NCI-H748 treated with DMSO at 0.1 percent for 48 hours (cell line): ENCODE measurements at places on chromosomes 2 and 18.

- DNase-seq, result no peak
Measured at GRCh38 chr2:45889620-45890370, 238.3 kb downstream of the PRKCE start.

DNA sequence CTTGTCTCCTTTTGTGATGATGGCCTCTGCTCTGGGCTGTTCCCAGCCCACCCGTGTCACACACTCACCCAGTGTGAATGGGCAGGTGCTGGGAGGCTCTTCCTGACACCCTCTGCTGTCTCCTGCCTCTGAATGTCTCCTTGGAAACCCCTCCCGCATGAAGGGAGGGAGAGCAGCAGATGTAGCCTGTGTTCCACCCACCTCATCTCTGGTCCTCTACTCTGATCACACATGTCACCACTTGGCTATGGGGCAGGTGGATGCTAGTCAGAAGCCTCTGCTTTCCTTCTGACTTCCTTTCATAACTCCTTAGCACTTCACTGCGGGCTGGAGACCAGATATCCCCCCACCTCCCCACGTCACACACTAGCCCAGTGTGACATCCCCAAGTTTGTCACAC lies 23.9 kb downstream of the EFR3B start:
- no peak for DNase-seq

- DNase-seq, result no peak
Measured at GRCh38 chr2:126145752-126146151, 510.2 kb upstream of the GYPC start.

- no peak for DNase-seq
Measured at GRCh38 chr18:5066380-5066977, 130.6 kb downstream of the AKAIN1 start.

DNA sequence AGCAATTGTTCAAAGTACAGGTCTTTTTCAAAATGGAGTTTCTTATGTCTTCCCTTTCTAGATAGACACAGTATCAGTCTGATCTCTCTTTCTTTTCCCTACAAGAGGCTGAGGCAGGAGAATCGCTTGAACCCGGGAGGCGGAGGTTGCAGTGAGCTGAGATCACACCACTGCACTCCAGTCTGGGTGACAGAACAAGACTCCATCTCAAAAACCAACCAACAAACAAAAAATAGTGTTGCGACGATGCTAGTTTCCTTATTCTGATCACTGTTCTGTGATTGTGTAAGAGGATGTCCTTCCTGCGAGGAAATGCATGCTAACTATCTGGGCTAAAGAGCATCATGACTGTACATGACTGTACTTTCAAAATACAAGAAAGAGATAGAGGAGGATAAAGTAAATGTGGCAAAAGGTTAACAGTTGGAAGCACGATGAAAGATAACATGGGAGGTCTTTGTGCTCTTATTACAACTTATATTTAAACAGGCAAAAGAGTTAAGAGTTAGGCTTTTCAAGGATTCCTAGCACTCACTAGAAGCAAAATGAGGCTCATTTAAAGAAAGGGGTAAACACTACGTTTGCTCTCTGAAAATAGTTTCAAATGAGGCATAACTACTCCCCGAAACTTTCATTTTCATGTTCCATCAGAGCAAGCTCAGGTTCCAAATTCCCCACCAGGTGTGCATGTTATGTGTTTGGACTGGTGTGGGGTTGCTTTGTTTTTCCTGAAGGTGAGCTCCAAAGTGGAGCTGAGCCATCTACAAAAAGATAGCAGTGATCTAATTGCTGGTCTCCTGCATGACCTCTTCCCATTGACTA lies 23.8 kb downstream of the SOWAHC start:
- DNase-seq, result no peak

GRCh38 chr2:44562737-44563136 lies 201.0 kb downstream of the CAMKMT start:
- no peak for DNase-seq

GRCh38 chr2:226660526-226660925 lies 139.1 kb downstream of the IRS1 start:
- no peak for DNase-seq

DNA sequence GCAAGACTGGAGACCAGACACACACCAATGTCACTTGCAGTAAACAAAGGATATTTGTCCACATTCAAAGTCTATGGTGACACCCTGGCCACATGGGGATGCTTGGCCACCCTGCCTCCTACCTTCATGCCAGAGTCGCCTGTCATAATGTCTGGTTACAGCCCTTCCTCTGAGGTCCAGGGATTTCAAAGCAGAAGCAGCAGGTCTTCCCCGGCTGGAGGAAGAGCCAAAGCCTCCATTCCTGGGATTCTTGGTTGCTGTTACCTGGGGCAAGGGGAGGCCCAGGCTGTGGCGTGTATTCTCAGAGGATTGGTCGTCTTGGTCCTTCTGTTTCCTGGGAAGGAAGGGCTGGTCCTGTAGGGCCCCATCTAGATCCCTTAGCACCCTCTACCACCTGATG lies 2.3 kb upstream of the ALPP start:
- DNase-seq, result no peak

DNA sequence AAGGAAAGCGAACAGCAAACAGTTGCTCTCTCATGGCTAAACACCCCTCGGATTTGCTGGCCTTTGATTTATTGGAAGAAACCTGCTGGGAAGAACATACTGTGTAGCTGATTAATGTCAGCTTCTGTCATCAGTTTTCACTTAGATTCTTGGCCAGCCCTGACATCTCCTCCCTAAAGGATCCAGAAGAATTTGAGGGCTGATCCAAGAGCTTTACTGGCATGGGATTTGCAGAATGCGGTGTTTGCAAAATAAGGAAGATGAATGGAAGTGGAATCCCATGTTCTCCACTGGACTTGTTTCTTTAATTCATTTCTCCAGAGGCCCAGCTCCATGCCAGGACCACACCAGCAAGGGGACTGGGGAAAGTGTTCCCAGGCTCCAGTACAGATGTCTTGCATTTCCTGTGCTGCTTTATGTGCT lies 80.5 kb downstream of the RDH14 start:
- no peak for DNase-seq

DNA sequence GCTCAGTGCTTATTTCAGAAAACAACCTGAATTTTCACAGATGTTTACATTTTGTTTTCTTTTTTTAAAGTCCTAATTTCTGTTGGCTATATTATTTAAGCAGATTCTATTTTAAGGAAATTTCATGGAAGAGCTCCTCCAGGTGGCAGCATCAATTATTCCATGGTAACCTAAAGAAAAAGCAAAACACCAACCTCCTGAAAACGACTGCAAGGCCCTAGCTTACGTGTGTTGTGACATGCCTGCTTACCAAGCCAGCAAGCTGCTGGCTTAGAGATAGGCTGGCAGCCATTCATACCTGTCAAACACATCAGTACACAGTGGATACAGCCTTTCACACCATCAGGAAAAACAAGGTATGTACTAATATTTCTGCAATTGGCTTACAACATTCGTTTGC lies 64.9 kb downstream of the LPIN2 start:
- no peak for DNase-seq

DNA sequence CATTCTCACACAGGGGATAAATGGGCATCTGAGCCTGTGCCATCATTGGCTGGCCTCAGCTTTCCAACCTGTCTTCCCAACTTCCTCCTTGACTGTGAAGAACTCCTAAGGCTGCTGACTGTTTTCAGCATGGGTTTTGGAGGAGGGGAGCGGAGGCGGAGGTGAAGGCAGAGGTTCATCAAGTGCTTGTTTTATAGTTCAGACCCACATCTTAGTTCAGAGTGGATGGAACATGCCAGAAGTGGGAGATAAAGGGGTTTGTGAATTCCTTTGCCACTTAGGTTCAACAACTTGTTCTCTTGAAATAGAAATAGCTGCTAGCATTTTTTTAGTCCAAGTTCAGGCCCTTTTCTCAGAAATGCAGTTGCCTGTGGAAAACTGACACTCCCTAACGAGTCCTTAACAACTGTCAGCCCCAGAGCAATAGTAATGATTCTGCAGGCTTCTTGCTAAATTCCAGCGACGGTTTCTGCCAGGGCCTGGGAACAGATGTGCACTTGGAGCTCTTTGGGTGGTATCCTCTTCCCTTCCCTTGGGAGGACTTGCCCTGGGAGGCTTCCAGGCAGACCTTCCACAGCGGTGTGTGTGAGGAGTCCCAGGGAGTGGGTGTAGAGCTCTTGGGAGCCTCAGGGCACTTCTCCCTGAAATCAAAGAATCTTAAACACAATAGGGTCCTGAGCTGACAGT lies 30.1 kb upstream of the ITGA6 start:
- no peak for DNase-seq

GRCh38 chr2:69067026-69067630 lies 54.1 kb downstream of the ANTXR1 start:
- no peak for DNase-seq

- no peak for DNase-seq
Measured at GRCh38 chr2:176496761-176497160, 227.5 kb downstream of the MTX2 start.

GRCh38 chr2:239271882-239272281 lies 128.9 kb downstream of the HDAC4 start:
- no peak for DNase-seq

- DNase-seq, result no peak
Measured at GRCh38 chr2:39875182-39875913, 96.3 kb upstream of the THUMPD2 start.

DNA sequence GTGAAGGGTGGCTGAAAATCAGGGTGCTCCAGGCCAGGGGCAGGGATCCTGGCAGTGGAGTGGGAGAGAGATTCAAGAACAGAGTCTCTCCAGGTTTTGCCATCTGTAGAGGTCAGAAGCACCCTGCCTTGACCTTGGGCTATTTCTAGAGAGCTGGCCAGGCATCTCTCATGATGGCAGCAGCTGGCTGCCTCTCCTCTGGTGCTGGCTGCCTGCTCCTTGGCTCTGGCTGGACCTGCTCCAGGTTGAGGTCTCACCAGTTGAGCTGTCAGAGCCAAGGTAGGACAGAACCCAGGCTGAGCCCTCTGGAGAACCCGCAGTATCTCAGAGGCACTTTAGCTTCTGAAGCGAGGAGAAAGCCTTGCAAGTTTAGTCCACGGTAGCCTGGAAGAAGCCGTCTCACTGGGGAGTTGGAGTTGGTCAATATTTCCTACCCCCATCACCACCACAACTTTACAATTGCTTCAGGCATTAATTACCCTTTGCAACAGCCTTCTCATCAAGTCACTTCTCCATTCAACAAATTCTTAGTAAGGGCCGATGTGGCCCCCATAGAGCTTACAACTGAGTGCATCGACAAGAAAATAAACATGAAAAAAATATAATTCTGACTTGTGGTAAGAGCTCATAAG lies 25.6 kb downstream of the GNLY start:
- no peak for DNase-seq

- peak; percentile 10 for DNase-seq
Measured at GRCh38 chr2:64766841-64767669, 113.3 kb upstream of the SERTAD2 start.

- no peak for DNase-seq
Measured at GRCh38 chr2:238894226-238894949, 46.5 kb downstream of the TWIST2 start.

GRCh38 chr2:239443102-239443620 lies 42.3 kb upstream of the HDAC4 start:
- no peak for DNase-seq

GRCh38 chr2:236172255-236173035 lies 4.3 kb upstream of the GBX2 start:
- no peak for DNase-seq

DNA sequence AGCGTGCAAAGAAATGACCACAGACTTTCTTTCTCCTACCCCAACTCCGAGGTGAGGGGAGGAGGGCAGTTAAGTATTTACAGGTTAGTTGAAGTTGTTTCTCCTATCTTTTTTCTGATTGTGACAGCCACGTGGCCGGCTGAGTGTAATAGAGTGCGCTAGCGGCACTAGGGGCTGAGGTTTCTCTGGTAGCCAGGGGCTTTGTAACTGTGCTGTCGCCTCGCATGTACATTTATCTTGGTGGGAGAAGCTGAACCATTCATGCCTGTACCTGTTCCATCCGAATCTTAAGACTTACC lies 214.1 kb upstream of the STON1 start:
- DNase-seq, result peak; percentile 30

GRCh38 chr2:235727174-235727573 lies 233.3 kb downstream of the AGAP1 start:
- no peak for DNase-seq

DNA sequence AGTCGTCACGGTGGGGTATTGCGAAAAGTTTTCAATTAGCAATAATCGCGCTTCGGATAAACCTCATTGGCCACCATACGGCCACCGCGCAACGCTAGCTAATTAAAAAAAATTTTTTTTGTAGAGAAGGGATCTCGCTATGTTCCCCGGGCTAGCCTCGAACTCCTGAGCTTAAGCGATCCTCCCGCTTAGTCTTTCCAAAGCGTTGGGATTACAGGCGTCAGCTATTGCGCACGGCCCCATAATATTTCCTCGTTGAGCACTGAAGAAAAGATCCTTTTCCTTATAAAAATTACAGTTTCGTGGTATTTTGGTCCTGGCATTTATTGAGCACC lies 759 bp upstream of the ACTR1B start:
- no peak for DNase-seq

GRCh38 chr2:102473020-102473419 lies at the start of gene SLC9A4:
TSS of gene SLC9A4 (plus strand) at chr2:102473226. CDS start at chr2:102473760, 534 bp downstream.
- peak; percentile 23 for DNase-seq

DNA sequence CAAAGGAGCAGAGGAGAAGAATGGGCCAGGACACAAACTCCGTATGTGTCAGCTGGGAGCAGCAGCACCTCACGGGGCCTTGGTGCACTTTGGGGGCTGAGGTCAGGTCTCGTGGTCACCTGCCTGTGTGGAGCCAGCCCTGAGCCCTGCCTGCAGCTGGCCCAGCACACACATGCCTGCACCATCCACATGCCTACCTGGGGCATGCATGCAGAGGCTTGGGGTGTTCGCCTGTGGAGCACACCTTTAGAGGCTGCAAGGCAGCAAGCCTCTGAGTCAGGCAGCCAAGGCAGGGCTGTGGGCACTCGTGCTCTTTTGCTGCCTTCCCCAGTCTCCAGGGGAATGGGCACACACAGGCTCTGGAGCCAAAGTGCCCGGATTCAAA lies 36.0 kb downstream of the ARHGEF4 start:
- DNase-seq, result no peak

GRCh38 chr18:41644466-41644865 lies 310.6 kb upstream of the PIK3C3 start:
- no peak for DNase-seq

DNA sequence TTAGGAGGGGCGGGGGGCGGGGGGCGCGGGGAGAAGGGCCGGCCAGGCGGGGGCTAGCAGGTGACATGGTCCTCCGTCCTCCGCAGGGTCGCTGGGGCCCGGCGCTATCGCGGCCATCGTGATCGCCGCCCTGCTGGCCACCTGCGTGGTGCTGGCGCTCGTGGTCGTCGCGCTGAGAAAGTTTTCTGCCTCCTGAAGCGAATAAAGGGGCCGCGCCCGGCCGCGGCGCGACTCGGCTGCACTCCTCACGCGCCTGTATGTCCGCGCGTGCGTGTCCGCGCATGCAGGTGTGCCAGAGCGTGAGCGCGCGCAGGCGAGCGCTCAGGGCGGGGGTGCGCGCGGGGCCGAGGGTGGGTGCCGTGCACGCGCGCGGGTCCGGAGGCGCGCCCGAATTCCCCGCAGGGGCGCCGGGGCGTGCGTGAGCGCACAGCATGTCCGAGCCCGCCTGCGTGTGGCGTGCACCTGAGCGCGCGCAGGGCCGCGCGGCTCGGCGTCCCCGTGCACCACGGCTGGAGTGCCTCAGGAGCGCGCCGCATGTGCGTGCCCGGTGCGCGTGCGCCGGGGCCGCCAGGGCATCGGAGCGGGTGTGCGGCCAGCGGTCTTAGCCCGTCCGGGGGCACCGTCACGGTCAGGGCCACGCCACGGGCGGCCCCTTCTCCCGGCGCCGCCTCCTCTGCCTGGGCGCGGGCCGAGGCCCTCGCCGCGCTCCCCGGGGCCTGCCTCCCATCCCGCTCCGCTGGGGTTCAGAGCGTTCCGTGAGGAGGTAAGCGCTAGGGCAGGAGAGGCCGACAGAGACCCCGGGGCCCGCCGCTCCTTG lies 6.3 kb downstream of the SNORC start:
- no peak for DNase-seq

GRCh38 chr2:168583710-168584521 lies 127.8 kb downstream of the CERS6 start:
- DNase-seq, result no peak
